ENCODE measurements at places on chromosomes 6 and 20. TPM values are rescaled to one million over a fixed set of nuclear protein-coding genes. Genes with fewer than 3 reads are reported as not detected.

The ABHD16B gene
- not detected for total RNA-seq

The TMEM244 gene
- 40.6 TPM for total RNA-seq

The RSPH9 gene
- total RNA-seq: 1.7 TPM

The SMPD2 gene
- total RNA-seq: 7.9 TPM

The USP49 gene
- total RNA-seq: 21.3 TPM

The VGLL2 gene
- total RNA-seq: 2.8 TPM

The C6orf52 gene
- total RNA-seq: not detected

The PHACTR1 gene
- total RNA-seq: 21.8 TPM

The OR2J3 gene
- total RNA-seq: not detected

The TNXB gene
- total RNA-seq: 129 TPM

The RAB44 gene
- total RNA-seq: 0.33 TPM

The SLC22A16 gene
- total RNA-seq: 0.82 TPM

The SNAP25 gene
- 162 TPM for total RNA-seq

The CTCFL gene
- total RNA-seq: 0.27 TPM

The C20orf144 gene
- total RNA-seq: 0.22 TPM
